Lung (tissue), 17 donors: ENCODE measurements at places on chromosomes 2 and 18.
A peak's percentile ranks its signal among the peaks of the same experiment; 100 is the strongest.

GRCh38 chr2:99181624-99182000, 628 bp downstream of the MRPL30 start:
- peak overlapping the region; percentile 76 for H3K27ac ChIP-seq
- H3K4me1 ChIP-seq = peaks cover 7% of the 10 kb centered on the region
- H3K36me3 ChIP-seq = no peaks in the 10 kb centered on the region
- no peaks in the 10 kb centered on the region for H3K27me3 ChIP-seq
- peak overlapping the region; percentile 98 for H3K4me3 ChIP-seq
- DNase-seq = no peak

GRCh38 chr18:13372531-13372951, 154.0 kb downstream of the LDLRAD4 start:
- no peak for DNase-seq
- no peaks in the 10 kb centered on the region for H3K27me3 ChIP-seq
- H3K27ac ChIP-seq = no peak overlapping the region

GRCh38 chr2:132521341-132521740, 104.7 kb downstream of the GPR39 start:
- no peak overlapping the region for H3K27ac ChIP-seq
- no peaks in the 10 kb centered on the region for H3K4me1 ChIP-seq
- no peak for DNase-seq

DNA sequence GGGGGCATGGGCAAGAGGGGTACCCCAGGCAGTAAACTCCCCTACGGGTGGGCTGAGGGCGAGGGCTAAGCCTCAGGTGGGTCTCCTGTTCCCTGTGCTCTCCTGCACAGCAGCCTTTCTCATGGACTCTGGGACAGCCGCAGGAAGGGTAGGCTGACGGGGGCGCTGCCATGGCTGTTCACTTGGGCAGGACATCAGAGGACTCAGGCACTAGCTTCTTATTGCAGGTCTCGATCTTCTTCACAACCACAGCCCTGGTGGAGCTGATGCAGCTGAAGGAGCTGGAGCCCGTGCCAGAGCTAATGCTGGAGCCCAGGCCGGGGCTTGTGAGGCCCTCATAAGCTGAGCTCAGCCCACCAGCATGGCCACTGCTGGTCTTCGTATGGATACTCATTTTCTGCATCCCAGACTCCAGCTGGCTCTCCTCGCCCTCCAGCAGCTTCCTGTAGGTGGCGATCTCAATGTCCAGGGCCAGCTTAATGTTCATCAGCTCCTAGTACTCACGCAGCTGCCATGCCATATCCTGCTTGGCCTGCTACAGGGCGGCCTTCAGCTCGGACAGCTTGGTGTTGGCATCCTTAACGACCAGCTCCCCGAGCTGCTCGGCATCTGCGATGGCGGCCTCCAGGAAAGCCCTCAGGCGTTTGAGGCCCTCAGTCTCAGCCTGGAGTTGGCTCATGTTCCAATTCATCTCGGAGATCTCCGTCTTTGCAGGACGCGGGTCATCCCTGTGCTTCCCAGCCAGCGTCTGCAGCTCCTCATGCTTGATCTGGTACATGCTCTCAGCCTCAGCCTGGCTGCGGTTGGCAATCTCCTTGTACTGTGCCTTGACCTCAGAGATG, 359.8 kb upstream of the SETBP1 start:
- H3K36me3 ChIP-seq = no peaks in the 10 kb centered on the region
- DNase-seq = no peak
- no peaks in the 10 kb centered on the region for H3K4me1 ChIP-seq
- H3K27ac ChIP-seq = no peak overlapping the region
- no peak overlapping the region for H3K4me3 ChIP-seq

DNA sequence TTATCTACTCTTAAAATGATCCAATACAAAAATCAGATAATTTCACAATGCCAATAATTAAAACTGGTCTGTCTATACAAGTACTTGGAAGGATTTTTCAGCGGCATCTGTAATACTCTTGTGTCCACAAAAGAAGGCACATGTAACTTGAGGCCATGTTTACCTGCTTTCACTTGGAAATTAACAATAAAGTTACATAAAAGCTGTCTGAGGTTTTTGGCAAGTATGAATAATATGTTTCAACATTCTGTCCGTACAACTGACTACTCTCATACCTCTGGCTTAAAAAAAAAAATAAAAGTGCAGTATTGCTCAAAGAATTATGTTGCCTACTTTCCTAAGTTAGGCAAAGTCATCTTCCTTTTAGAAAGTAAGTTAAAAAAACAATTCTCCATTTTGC, 253.6 kb downstream of the NBAS start:
- H3K36me3 ChIP-seq = peaks cover 1% of the 10 kb centered on the region
- peaks cover 6% of the 10 kb centered on the region for H3K4me1 ChIP-seq
- no peak for DNase-seq
- H3K4me3 ChIP-seq = no peak overlapping the region
- H3K27ac ChIP-seq = no peak overlapping the region
- H3K27me3 ChIP-seq = no peaks in the 10 kb centered on the region

DNA sequence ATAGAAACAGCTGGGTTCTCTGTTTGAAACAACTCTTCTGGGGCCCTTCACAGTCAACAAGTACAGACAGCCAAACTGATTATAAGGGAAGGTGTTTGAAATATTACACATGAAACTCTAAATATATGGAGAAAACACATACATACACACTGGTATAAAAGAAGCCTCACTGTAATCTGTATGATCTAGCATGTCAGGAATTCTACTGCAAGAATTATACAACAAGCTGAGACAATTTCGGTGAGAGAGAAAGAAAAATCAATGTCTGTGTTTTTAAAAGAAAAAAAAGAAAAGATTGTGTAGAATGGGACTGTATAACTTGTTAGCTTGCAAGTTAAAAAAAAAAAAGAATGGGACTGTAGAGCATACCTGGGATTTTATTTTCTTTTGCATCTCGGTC, 26.3 kb downstream of the IRS1 start:
- no peak overlapping the region for H3K4me3 ChIP-seq
- no peaks in the 10 kb centered on the region for H3K27me3 ChIP-seq
- peak; percentile 40 for DNase-seq
- peaks cover 22% of the 10 kb centered on the region for H3K36me3 ChIP-seq
- peaks cover 17% of the 10 kb centered on the region for H3K4me1 ChIP-seq

- no peak for DNase-seq
Measured at GRCh38 chr18:36867056-36867455, 38.1 kb downstream of the KIAA1328 start.
